Thoracic aorta (tissue), 2 donors: ENCODE measurements at places on chromosomes 4 and X.
A peak's percentile ranks its signal among the peaks of the same experiment; 100 is the strongest.

GRCh38 chr4:147790412-147790811 lies 58.5 kb downstream of the ARHGAP10 start:
- H3K4me1 ChIP-seq = peaks cover 47% of the 10 kb centered on the region
- H3K27me3 ChIP-seq = no peaks in the 10 kb centered on the region
- DNase-seq = no peak

- no peaks in the 10 kb centered on the region for H3K36me3 ChIP-seq
- no peaks in the 10 kb centered on the region for H3K27me3 ChIP-seq
- H3K4me3 ChIP-seq = no peak overlapping the region
- no peak for DNase-seq
Observed at GRCh38 chr4:155629183-155629825, 37.3 kb upstream of the GUCY1A1 start.

- no peaks in the 10 kb centered on the region for H3K36me3 ChIP-seq
- H3K4me3 ChIP-seq = no peak overlapping the region
- H3K27ac ChIP-seq = peak overlapping the region; percentile 25
- no peaks in the 10 kb centered on the region for H3K27me3 ChIP-seq
- no peak for DNase-seq
Observed at GRCh38 chr4:119748853-119749252, 120.2 kb upstream of the PDE5A start.

DNA sequence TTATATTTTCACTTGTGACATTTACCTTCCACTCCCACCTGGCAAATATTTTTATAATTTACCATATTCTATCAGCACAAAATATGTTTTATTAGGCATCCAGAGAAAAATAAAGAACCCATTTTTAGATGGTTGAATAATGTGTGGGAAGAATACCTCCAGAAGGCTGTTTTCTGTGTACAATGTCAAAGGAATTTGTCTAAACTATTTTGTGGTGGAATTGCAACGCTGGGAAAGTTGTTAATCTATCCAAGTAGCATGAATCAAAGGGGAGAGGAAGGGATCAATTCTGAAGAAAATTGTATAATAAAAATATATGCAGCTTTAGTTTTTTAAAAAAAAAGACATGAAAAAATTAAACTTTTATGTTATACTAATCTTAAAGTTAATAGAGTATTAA lies 706.5 kb downstream of the FSTL5 start:
- H3K27ac ChIP-seq = no peak overlapping the region
- H3K36me3 ChIP-seq = no peaks in the 10 kb centered on the region
- no peak for DNase-seq
- H3K4me1 ChIP-seq = no peaks in the 10 kb centered on the region

GRCh38 chr4:1746265-1746691 lies 25.0 kb downstream of the TACC3 start:
- H3K4me3 ChIP-seq = no peak overlapping the region
- DNase-seq = no peak
- no peaks in the 10 kb centered on the region for H3K4me1 ChIP-seq
- H3K27me3 ChIP-seq = no peaks in the 10 kb centered on the region
- H3K27ac ChIP-seq = no peak overlapping the region

DNA sequence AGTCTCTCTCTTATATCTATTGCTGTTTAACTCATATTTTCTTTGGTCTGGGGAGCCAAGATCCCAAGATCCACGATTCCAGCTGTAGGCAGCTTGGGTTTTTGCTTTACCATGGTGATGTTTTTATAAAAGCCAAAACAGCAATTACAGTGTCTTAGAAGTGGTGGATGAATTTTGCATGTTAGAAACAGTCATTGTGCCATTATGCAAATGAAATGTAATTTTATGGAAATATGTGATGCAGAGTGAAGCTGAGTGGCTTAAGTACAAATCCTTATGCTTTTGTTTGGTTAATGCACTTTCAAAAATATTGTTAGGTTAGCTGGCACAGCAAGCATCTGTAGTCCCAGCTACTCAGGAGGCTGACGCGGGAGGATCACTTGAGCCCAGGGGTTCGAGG lies 32.8 kb upstream of the PTTG2 start:
- H3K36me3 ChIP-seq = no peaks in the 10 kb centered on the region
- H3K4me3 ChIP-seq = no peak overlapping the region
- no peak for DNase-seq
- H3K27ac ChIP-seq = no peak overlapping the region

- no peak for DNase-seq
- H3K27ac ChIP-seq = no peak overlapping the region
- no peak overlapping the region for H3K4me3 ChIP-seq
- H3K4me1 ChIP-seq = peaks cover 56% of the 10 kb centered on the region
- H3K36me3 ChIP-seq = no peaks in the 10 kb centered on the region
Observed at GRCh38 chr4:41475402-41475801, 62.6 kb upstream of the LIMCH1 start.

DNA sequence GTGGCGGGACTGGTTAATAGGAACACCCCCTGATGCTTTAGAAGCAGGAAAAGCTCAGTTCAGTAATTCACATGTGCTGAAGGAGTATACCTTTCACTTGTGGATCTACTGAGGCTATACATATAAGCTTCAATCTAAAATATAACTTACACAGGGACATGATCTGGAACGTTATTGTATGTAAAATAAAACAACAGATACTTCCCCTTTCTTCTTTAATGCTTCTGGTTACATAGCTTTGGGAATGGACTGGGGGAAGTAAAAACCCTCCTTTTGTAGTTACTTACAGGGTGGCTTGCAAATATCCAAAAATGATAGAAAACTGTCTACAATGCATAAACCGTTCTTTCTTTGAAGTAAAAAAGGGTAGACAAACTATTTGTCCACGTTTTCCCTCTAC lies 1.9 kb downstream of the FGG start:
- H3K4me3 ChIP-seq = no peak overlapping the region
- no peaks in the 10 kb centered on the region for H3K36me3 ChIP-seq

- no peak for DNase-seq
- no peak overlapping the region for H3K4me3 ChIP-seq
- no peak overlapping the region for H3K27ac ChIP-seq
- no peaks in the 10 kb centered on the region for H3K4me1 ChIP-seq
- no peaks in the 10 kb centered on the region for H3K36me3 ChIP-seq
Observed at GRCh38 chr4:9758641-9759317, 22.7 kb upstream of the DRD5 start.
